GM12891 (cell line): ENCODE measurements at places on chromosomes 4 and X.
A peak's percentile ranks its signal among the peaks of the same experiment; 100 is the strongest.

GRCh38 chr4:143420227-143420626, 83.6 kb downstream of the GAB1 start:
- no peak for DNase-seq

DNA sequence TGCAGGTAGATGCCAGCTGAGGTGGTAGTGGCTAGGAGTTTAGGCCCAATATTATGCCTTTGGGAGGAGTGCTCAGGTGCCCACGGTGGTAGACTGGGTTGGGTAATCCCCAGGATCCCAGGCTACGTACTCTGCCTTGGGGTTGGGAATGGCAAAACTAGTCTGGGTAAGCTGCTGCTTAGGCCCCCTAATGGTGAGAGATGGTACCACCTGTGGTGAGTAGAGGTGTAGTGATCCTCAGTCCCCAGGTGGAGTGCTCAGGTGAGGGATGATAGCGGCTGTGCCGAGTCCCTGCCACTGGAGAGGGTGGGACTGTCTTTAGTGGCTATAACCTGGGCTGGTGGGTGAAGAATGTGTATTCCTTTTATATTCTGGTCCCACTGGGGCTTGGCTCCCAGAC, 75.2 kb downstream of the IL1RAPL2 start:
- DNase-seq = no peak

GRCh38 chr4:40555176-40555900, 74.3 kb downstream of the RBM47 start:
- no peak for DNase-seq

- no peak for DNase-seq
These were observed 235.3 kb downstream of the PTTG2 start for GRCh38 chr4:38195486-38195885.

DNA sequence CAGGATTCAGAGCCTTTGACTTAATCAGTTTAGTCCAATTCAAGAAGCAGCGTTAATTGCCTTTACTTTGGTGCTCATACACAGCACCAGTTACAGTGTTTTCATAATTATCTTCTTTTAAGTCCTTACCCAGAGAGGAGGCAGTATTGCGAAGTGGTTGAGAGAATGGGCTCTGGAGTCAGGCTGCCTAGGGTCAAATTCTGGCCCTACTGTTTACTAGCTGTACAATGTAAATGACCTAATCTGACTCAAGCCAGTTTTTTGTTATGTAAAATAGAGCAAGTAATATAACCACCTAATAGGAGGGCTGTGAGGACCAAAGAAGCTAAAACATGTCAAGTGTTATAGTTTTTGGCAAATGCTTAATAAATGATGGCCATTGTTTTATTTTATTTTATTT, 27.6 kb downstream of the WDR44 start:
- no peak for DNase-seq

- DNase-seq = no peak
These were observed 22.2 kb downstream of the LIN54 start for GRCh38 chr4:82988323-82988832.

DNA sequence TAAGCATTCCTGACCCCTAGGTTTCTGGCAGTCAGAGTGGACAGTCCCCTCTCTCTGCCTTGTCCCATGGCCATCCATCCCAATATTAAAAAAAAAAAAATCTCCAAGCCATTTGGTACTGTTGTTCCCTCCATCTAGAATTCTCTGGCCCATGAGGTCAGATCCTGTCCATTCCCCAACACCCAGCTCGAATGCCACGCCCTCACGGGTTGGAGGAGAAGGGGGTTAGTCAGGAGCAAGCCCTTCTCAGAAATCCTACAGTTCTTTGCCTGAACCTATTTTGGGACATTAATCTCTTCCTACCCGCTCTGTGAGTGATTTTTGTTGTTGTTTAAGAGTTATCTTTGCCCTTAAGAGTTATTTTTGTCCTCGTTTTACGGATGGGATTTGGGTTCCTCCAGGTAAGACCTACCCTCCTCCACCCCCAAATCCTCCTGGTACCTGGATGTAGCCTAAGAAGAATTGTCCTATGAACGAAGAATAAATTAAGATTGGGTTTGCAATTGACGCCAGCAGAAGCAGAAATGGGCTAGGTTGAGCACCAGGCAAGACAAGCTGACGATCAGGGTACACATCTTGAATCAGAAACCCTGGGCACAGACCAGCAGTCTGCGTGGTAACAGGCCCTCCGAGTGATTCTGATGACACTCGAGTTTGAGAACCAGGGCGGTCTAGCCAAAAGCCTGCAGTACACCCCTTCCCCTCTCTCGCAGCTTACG, 977 bp downstream of the RNF175 start:
- no peak for DNase-seq

GRCh38 chrX:70437011-70437410, 7.6 kb upstream of the DLG3 start:
- no peak for DNase-seq

- DNase-seq = peak; percentile 22
These were observed 15.1 kb downstream of the L1CAM start for GRCh38 chrX:153870791-153871360.

GRCh38 chrX:10199212-10199611, 42.4 kb downstream of the CLCN4 start:
- no peak for DNase-seq

GRCh38 chr4:95209927-95210326, 338.8 kb downstream of the UNC5C start:
- DNase-seq = no peak
